WTC11 (cell line): ENCODE measurements at places on chromosomes 12 and 14.

GRCh38 chr12:848173-848865 lies 95.9 kb downstream of the WNK1 start:
- H3K27me3 ChIP-seq, result no peaks in the 10 kb centered on the region
- H3K4me3 ChIP-seq, result no peak overlapping the region
- no peak for DNase-seq
- H3K36me3 ChIP-seq, result peaks cover 9% of the 10 kb centered on the region
- H3K27ac ChIP-seq, result peak overlapping the region; percentile 52

GRCh38 chr12:67413577-67413976 lies 144.4 kb downstream of the CAND1 start:
- H3K4me1 ChIP-seq, result peaks cover 22% of the 10 kb centered on the region
- H3K27ac ChIP-seq, result no peak overlapping the region
- no peaks in the 10 kb centered on the region; the same call in 1 of the 2 replicates for H3K27me3 ChIP-seq
- DNase-seq, result no peak
- no peak overlapping the region for H3K4me3 ChIP-seq

DNA sequence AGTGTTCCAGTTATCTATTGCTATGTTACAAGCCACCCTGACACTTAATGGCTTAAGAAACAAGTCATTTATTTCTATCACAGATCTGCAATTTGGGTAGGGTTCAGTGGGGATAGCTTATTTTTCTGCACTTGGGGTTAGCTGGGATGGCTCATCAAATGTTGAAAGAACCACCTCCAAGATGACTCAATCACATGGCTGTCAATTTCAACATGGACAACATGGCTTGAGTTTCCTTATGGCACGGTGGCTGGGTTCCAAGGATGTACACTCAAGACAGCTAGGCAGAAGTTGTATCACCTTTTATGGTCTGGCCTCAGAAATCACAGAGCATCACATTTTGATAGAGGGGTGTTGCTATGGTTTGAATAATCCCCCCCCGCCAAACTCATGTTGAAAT lies 24.5 kb upstream of the IGF1 start:
- no peak for DNase-seq
- no peak overlapping the region for H3K27ac ChIP-seq
- H3K4me3 ChIP-seq, result no peak overlapping the region
- peaks cover 4% of the 10 kb centered on the region; the same call in 1 of the 2 replicates for H3K4me1 ChIP-seq
- H3K27me3 ChIP-seq, result no peaks in the 10 kb centered on the region

DNA sequence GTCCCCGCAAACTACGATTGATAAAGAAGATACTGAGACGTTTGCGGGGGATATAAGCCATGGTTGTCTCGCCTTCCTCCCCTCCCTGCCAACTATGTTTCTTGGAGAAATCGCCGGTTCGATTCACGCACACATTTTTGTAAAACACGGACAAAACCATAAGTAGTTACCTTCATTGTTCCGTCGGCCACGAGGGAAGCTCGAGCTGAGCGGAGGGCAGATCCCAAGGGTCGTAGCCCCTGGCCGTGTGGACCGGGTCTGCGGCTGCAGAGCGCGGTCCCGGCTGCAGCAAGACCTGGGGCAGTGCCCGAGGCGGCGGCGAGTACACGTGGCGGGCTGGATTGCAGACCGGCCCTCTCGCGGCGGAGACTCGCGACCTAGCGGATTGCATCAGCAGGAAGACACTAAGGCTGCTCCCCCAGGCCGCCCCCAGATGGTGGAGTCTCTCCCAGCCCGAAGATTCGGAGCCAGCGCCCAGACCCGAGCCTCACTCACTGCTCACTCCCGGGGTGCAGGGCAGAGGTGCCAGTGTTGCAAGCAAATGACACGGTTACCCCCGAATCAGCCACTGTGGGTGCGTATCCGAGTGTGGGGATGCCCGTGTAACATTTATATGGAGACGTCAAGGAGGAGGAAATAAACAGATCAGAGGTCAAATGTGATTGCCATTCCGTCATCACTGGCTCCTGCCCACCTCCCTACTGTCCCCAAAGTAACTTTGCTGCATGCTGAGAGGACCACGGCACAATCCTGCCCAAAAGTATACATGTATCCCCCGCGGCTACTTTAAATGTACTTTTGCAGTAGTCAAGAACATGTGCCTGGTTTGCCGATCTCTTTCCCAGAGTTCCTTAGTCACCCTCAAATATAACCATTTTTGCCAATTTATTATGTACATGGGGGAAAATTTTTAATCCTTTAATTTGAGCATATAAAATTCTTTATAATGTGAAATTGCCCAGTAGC lies at the start of gene BCAT1:
Gene BCAT1 (minus strand): TSS at position 345 of the 966 bp plus-strand sequence. CDS start 169 bp downstream, at position 176.
- H3K27me3 ChIP-seq, result no peaks in the 10 kb centered on the region
- peak within 1 kb of the TSS; percentile 96 for H3K4me3 ChIP-seq

DNA sequence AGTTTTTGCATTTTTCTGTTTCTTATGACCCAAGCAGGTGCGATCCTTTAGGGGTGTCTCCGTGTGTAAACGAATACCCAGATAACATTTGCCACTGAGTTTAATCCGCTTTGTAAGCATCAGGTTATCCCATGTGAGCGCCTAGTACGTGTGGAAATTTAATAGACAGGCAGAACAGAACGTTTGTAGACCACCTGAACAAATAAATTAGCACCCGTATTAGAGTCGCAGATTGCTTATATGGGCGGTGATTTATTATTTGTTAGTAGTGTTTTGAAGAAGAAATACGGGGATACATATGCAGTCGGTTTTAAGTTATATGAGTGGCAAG lies 325 bp downstream of the C12orf60 start:
- H3K27ac ChIP-seq, result no peak overlapping the region
- no peaks in the 10 kb centered on the region for H3K27me3 ChIP-seq
- no peak for DNase-seq
- H3K4me3 ChIP-seq, result no peak overlapping the region
- H3K4me1 ChIP-seq, result peaks cover 17% of the 10 kb centered on the region
- peaks cover 12% of the 10 kb centered on the region for H3K36me3 ChIP-seq

DNA sequence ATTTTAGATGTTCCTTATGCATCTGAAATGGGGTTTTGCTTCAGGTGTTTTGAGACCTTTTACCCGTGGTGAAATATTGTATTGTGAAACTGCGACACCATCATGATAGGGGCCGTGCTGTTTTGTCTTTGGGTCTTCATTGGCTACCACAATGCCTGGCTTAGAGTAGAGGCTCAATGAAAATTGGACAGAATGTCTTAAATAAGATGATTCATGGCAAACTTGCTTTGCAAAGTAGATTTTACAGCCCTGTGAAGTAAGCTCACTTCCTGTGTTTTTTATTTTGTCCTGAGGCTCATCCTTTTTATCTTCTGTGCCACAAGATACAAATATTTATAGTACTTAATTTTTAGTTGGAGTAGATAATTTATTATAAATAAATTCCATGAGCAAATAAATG lies 111.3 kb upstream of the FRMD6 start:
- no peaks in the 10 kb centered on the region for H3K36me3 ChIP-seq
- H3K4me1 ChIP-seq, result peaks cover 9% of the 10 kb centered on the region
- H3K4me3 ChIP-seq, result no peak overlapping the region
- no peak overlapping the region for H3K27ac ChIP-seq
- no peaks in the 10 kb centered on the region for H3K27me3 ChIP-seq

DNA sequence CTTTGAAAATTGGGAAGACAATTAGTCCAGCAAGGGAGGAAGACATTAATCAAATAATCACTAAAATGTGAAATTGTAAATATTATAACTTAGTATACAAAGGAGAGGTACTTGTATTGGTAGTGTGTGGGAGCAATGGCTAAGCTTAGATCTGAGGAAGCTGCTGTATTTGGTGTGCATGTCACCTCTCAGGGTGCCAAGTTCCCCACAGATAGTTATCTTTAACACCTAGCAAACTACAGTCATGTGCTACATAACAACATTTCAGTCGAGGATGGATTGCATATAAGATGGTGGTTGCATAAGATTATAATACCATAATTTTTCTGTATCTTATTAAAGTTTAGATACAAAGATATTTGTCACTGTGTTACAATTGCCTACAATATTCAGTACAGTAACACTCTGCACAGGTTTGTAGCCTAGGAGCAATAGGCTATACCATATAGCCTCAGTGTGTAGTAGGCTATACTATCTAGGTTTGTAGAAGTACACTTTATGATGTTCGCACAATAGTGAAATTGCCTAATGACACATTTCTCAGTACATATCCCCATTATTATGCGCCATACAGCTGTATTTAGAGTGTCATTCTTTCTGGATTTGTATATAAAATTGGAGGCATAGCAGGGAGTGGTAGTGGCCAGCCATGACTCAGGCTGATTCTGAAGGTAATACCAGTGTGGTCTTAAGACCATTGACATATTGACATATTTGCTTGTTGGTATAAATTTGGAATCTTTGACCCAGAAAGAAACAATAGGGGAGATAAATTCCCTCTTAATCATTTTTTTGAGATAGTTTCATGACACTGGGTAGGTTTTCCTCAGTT lies 55.8 kb downstream of the RAD51B start:
- H3K27me3 ChIP-seq, result no peaks in the 10 kb centered on the region
- DNase-seq, result no peak
- H3K4me3 ChIP-seq, result no peak overlapping the region
- no peaks in the 10 kb centered on the region for H3K36me3 ChIP-seq

- peak; percentile 72 for DNase-seq
- peaks cover 26% of the 10 kb centered on the region for H3K27me3 ChIP-seq
- no peaks in the 10 kb centered on the region for H3K36me3 ChIP-seq
- H3K4me1 ChIP-seq, result peaks cover 46% of the 10 kb centered on the region
- H3K27ac ChIP-seq, result no peak overlapping the region
Observed at GRCh38 chr14:75979071-75979571, 2.7 kb downstream of the TGFB3 start.

DNA sequence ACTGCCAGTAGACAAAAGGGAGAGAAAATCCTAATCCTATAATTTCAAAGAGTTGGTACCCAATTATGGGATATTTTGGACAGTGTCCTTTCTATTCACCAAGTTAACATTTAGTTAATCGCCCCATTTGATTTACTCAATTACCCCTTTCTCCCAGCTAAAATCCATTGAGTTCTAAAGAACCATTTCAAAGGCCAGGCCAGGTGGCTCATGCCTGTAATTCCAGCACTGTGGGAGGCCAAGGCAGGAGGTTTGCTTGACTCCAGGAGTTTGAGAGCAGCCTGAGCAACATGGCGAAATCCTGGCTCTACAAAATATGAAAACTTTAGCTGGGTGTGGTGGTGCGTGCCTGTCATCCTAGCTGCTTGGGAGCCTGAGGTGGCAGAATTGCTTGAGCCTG lies 5.5 kb upstream of the GPR19 start:
- no peak overlapping the region for H3K27ac ChIP-seq
- peak; percentile 53 for DNase-seq
- peaks cover 22% of the 10 kb centered on the region for H3K4me1 ChIP-seq

- H3K36me3 ChIP-seq, result peaks cover 6% of the 10 kb centered on the region
- no peak overlapping the region; the same call in 1 of the 2 replicates for H3K27ac ChIP-seq
- DNase-seq, result no peak
- no peak overlapping the region for H3K4me3 ChIP-seq
- H3K4me1 ChIP-seq, result peaks cover 11% of the 10 kb centered on the region
- H3K27me3 ChIP-seq, result no peaks in the 10 kb centered on the region
Observed at GRCh38 chr14:77296906-77297305, 23.8 kb downstream of the POMT2 start.

GRCh38 chr12:50951112-50951511 lies 1.2 kb upstream of the HIGD1C start:
- 0 out of 2 replicates have a peak, but pooled peaks cover 14% of the 10 kb centered on the region for H3K4me1 ChIP-seq
- H3K27me3 ChIP-seq, result no peaks in the 10 kb centered on the region
- no peak overlapping the region for H3K27ac ChIP-seq
- DNase-seq, result no peak
- H3K36me3 ChIP-seq, result no peaks in the 10 kb centered on the region

DNA sequence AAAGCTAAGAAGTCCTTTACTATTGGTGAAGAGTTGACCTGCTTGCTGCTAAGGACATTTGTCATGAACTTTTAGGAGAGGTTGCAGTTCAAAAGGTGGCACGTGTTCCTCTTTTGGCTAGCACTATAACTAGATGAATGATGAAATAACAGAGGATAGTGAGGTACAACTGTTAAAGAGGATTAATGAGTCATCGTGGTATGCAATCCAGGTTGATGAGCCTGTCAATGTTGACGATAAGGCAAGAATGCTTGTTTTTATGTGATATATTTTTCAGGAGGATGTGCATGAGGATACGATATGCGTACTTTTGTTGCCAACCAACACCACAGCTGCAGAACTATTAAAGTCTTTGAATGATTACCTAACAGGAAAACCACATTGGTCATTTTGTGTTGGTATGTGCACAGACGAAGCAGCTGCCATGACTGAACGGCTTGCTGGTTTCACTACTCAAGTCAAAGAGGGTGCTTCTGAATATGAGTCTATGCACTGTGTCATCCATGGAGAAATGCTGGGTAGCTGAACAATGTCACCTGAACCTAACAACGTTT lies 10.6 kb downstream of the CEP128 start:
- H3K4me3 ChIP-seq, result no peak overlapping the region
- H3K27me3 ChIP-seq, result no peaks in the 10 kb centered on the region
- H3K27ac ChIP-seq, result no peak overlapping the region
- peaks cover 8% of the 10 kb centered on the region for H3K4me1 ChIP-seq
- DNase-seq, result no peak

DNA sequence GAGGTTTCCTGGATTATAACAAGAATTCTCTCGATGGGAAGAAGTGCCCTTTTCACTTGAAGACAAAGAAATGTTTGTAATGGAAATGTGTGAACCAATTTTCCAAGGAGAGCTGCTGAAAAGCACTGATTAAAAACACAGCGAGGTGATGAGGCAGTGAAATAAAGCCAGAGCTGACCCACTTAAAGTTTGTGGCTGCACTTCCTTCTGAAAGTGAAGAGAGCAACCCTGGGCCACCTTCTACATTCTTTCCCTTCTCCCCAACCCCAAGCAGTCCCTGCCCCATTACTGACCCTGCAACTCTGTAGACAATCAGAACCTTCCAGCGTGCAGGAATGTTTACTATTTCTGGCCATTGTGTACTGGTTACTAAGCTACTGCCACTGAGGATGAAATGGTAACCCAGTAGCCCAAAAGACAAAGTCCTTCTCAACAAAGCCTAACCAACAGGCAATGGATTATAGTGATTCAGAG lies 173.9 kb downstream of the TTC7B start:
- H3K27me3 ChIP-seq, result no peaks in the 10 kb centered on the region
- H3K4me3 ChIP-seq, result peak overlapping the region; percentile 16
- H3K36me3 ChIP-seq, result no peaks in the 10 kb centered on the region
- H3K27ac ChIP-seq, result peak overlapping the region; percentile 95
- peak; percentile 31 for DNase-seq

- no peak overlapping the region for H3K27ac ChIP-seq
- no peaks in the 10 kb centered on the region for H3K27me3 ChIP-seq
- no peak for DNase-seq
- H3K4me3 ChIP-seq, result no peak overlapping the region
Observed at GRCh38 chr14:96303981-96304380, 48.0 kb downstream of the BDKRB1 start.

- no peak overlapping the region for H3K27ac ChIP-seq
- H3K36me3 ChIP-seq, result no peaks in the 10 kb centered on the region
- no peaks in the 10 kb centered on the region for H3K4me1 ChIP-seq
- no peak for DNase-seq
- H3K27me3 ChIP-seq, result no peaks in the 10 kb centered on the region
Observed at GRCh38 chr14:50363714-50364111, 33.0 kb downstream of the CDKL1 start.

GRCh38 chr14:82755923-82756322 lies 1222.3 kb upstream of the SEL1L start:
- no peak for DNase-seq
- H3K27me3 ChIP-seq, result no peaks in the 10 kb centered on the region
- H3K4me1 ChIP-seq, result peaks cover 22% of the 10 kb centered on the region
- H3K27ac ChIP-seq, result no peak overlapping the region
- no peak overlapping the region for H3K4me3 ChIP-seq

GRCh38 chr12:64407342-64408223 lies 3.4 kb downstream of the XPOT start:
- H3K27me3 ChIP-seq, result no peaks in the 10 kb centered on the region
- no peak overlapping the region for H3K4me3 ChIP-seq
- DNase-seq, result no peak
- H3K36me3 ChIP-seq, result peaks cover 21% of the 10 kb centered on the region

- no peak overlapping the region for H3K4me3 ChIP-seq
- H3K36me3 ChIP-seq, result no peaks in the 10 kb centered on the region
- H3K27ac ChIP-seq, result no peak overlapping the region
- DNase-seq, result peak; percentile 35
Observed at GRCh38 chr12:67415473-67415872, 146.3 kb downstream of the CAND1 start.
